ENCODE measurements at places on chromosomes 2 and 18. TPM values are rescaled to one million over a fixed set of nuclear protein-coding genes. Genes with fewer than 3 reads are reported as not detected.

The ARHGEF4 gene
- total RNA-seq: 11.1 TPM

The GPR35 gene
- 3.4 TPM for total RNA-seq

The HOXD3 gene
- total RNA-seq: 1.7 TPM

The HMSD gene
- total RNA-seq: 2.1 TPM

The CCT7 gene
- total RNA-seq: 152 TPM

The RBM44 gene
- 1.8 TPM for total RNA-seq

The RUFY4 gene
- total RNA-seq: not detected

The SOCS6 gene
- 20.9 TPM for total RNA-seq

The NEU2 gene
- total RNA-seq: not detected

The ASB18 gene
- total RNA-seq: not detected

The OSR1 gene
- total RNA-seq: 9.7 TPM

The KCNJ3 gene
- total RNA-seq: not detected

The MBD5 gene
- 42.1 TPM for total RNA-seq

The ASXL3 gene
- 1.3 TPM for total RNA-seq

The PDE11A gene
- total RNA-seq: not detected

The IRS1 gene
- total RNA-seq: 10.6 TPM

The TRAK2 gene
- 78.0 TPM for total RNA-seq

The EML6 gene
- total RNA-seq: 1.4 TPM

The SERPINB5 gene
- 0.55 TPM for total RNA-seq

The SKOR2 gene
- total RNA-seq: not detected

The TMEM247 gene
- total RNA-seq: not detected

The HOXD11 gene
- not detected for total RNA-seq

The ZBTB7C gene
- 17.7 TPM for total RNA-seq

The MAP3K19 gene
- not detected for total RNA-seq

The TSPYL6 gene
- total RNA-seq: not detected

The DSG3 gene
- 0.12 TPM for total RNA-seq

The IKZF2 gene
- total RNA-seq: 16.4 TPM

The OSBPL6 gene
- 2.6 TPM for total RNA-seq

The MFSD2B gene
- total RNA-seq: 0.35 TPM

The DSG1 gene
- not detected for total RNA-seq

The TRIB2 gene
- 50.7 TPM for total RNA-seq

The FN1 gene
- total RNA-seq: 955 TPM

The NXPH2 gene
- not detected for total RNA-seq

The RNF152 gene
- 21.2 TPM for total RNA-seq
